Stomach (tissue), 19 donors: ENCODE measurements at places on chromosomes 11 and 22.

GRCh38 chr11:125326126-125326525, 161.6 kb downstream of the PKNOX2 start:
- DNase-seq: no peak

- DNase-seq: no peak
These were observed 67.0 kb downstream of the ST3GAL4 start for GRCh38 chr11:126422446-126422845.

- no peak for DNase-seq
These were observed 1415.2 kb upstream of the TENM4 start for GRCh38 chr11:80856066-80856465.

GRCh38 chr11:129283141-129283540, 91.0 kb upstream of the ARHGAP32 start:
- peak; percentile 83 for DNase-seq

DNA sequence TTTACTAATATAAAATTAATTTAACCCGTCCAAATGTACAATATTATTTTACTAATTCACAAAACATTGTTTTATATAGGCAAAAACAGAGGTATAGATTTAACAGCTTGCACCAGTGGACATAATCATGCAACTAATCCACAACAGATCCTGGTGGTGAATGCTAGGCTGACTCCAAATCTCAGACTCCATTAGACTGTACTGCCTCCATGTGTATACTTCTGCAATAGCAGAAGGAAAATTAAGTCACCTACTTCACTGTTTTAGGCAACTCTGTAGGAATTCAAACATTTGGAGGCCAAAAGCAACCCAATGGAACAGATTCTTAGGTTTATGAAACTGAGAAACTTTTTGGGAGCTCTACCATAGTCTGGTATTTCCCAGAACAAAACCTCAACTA, 30.0 kb upstream of the RAB39A start:
- no peak for DNase-seq

DNA sequence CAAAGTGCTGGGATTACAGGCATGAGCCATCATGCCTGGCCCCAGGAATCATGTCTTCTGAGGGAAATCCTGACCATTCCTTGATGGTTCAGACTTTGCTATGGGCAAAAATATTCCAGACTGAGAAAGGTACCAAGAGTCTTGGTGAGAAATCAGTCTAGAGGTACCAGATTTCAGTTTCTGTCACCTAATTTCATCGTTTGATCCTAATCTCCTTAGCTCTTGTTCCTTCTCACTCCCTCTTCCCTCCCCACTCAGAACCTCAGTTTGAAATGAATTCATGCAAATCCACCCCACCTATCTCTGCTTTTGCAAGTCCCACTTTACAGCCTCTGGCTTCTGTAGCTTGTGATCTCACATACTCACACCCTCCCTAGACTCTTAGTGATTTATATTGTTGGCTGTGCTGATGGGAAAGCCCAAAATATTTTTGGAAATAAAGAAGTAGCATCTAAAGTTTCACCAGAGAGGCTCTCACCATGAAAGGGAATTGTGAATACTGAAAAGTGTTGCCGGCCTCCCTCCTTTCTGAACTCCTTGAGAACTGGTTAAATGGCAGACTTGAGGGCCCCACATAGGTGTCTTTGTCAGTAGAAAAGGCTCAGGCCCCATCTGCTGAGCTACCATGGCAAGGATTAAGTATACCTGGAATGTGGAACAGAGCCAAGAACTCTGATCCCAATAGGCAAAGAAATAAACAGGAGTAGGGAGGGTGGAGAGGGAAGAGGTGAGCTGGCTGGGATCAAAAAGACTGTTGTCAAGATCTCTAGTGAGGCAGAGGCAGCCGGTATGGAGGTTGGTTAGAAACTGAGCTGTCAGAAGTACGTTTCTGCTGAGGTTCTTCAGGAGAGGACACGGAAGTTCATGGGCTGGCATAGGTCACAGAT, 190.5 kb upstream of the MTMR2 start:
- peak; percentile 65 for DNase-seq

DNA sequence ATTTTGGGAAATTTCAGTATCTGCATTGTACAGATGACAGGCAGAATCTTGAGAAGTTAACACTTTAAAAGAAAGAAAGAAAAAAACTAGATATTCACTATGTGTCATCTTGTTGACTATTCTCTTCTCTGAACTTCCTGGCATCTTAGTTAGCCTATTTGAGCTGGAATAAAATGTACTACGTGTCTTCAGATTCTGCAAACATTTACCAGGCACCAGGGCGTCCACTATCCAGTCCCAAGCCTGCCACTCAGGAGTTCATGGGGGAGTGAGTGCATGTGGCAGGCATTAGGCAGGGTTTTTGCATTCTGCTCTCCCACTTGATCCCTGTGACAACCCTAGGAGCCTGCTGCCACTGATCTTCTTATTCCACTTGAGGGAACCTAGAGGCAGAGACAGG, 25.0 kb downstream of the TIMP3 start:
- no peak for DNase-seq

- DNase-seq: peak; percentile 52
These were observed 884 bp downstream of the IL10RA start for GRCh38 chr11:117986981-117987574.

- no peak for DNase-seq
These were observed 11.3 kb downstream of the TMEM216 start for GRCh38 chr11:61403658-61404057.

- no peak for DNase-seq
These were observed 373.4 kb downstream of the JRKL start for GRCh38 chr11:96763244-96763643.

DNA sequence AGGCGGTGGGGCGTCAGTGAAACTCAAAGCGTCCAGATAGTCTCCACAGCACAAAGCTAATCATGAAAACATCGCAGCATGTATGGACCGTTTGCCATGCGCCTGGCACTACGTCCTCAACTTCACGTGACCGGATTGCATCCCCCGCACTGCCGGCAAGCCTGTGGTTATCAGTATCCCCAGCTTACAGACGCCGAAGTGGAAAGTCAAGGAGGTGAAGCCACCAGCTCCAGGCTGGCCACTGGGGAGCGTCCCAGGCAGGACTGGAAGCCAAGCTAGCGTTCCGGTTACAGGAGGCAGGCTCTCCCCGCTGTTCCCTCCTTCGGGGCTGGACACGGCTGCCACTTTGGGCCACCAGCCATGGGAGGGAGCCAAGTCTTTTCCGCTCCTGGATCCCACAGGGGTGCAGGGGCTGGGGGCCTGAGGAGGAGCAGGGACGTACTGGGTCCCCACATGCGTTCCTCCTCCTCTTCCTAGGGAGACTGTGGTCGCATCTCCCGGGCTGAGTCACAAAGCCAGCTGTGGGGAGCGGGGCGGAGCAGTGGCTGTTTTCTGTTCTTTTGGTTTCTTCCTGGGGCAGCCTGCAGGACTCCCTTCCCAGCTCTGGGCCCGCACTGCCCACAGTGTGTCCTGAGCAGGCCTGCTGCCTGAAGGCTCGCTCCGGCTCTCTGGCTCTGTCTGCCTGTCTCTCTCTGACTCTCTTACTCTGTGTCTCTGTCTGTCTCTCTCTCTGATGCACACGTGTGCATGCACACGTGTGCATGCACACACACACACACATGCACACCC, 4.3 kb upstream of the OSBPL5 start:
- DNase-seq: peak; percentile 54

GRCh38 chr11:119664063-119664572, 64.9 kb downstream of the NECTIN1 start:
- DNase-seq: peak; percentile 87

GRCh38 chr11:118265954-118266353, 1.9 kb upstream of the MPZL2 start:
- DNase-seq: peak; percentile 65
